Stimulated activated naive B cell treated with anti-CD40 and anti-IgM and Interleukin-4, amounts not matched to agents 10 μg/mL and 1 μg/mL and 100 μg/mL, for 72 hours (primary cell): ENCODE measurements at places on chromosomes 6 and 20.
A peak's percentile ranks its signal among the peaks of the same experiment; 100 is the strongest.

DNA sequence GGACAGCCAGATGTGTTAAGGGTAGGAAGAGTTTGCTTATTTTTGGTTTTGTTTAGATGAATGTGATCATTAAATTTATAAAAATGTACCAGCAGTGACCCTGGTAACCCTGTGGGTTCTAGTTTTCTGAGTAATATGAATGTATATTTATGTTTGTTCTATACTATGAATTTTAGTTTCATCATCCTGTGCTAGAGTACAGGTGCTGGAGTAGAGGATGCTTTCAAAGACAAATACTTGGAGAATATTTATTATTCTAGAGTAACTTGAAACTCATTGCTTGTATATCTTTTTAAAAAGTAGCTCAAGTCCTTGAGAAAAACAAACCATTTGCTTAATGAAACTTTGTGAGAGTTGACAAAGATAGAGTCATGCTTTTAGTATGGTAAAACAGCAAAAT, 7.8 kb downstream of the LRRC1 start:
- DNase-seq, result no peak

GRCh38 chr20:19090332-19090731, 122.1 kb upstream of the SLC24A3 start:
- DNase-seq, result no peak

GRCh38 chr6:42162812-42163211, 10.4 kb upstream of the GUCA1A start:
- no peak for DNase-seq

DNA sequence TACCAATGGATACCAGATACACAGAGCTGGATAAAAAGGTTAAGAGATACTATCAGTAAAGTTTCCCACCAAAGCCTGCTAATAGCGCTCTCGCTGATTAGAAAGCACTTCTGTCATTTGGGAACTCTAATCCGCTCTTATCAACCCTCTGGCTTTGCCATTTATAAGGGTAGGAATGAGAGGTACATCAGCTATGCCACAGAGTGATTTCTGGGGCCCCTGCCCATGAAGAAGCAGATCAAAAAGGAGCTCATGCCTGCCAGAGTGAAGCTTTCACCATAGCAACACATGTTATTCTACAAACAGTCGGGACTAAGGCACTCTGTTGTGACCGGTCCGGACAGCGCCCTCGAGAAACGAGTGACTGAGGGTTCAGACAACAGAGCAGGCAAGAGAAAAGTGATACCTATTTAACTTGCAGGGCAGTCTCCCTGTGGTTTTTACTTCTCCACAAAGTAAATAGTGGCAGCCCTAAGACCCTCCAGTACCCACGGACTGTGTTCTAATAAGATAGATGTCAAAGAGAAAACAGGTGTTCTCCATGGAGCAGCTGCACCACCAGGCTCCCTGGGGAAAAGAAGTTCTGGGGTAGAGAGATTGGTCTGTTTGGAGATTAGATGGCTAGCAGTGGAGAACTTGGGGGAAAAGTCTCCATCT, 5.6 kb downstream of the TRAM2 start:
- DNase-seq, result no peak

- no peak for DNase-seq
Observed at GRCh38 chr6:3380344-3381232, 76.3 kb downstream of the SLC22A23 start.

DNA sequence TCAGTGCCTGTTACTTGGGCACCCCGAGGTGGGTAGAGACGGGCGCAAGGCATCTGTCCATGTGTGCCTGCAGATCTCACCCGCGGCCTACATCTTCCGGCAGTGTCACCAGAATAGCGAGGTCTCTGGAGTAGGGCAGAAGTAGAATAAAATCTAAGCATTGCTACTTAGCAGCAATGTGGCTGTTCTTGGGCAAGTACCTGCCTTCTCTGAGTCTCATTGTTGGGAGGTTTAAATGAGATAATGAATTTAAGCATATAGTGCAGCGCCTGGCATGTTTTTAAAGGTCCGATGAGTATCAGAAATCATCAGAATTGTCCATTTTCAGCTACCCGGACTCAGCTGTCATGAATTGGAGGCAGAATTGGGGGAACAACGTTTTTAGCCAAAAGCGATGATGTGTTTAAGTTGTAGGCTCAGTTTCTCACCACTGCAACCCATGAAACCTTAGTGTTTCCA, 800 bp downstream of the ABCC10 start:
- DNase-seq, result no peak

- no peak for DNase-seq
Observed at GRCh38 chr6:164152611-164153010, 738.1 kb downstream of the QKI start.

DNA sequence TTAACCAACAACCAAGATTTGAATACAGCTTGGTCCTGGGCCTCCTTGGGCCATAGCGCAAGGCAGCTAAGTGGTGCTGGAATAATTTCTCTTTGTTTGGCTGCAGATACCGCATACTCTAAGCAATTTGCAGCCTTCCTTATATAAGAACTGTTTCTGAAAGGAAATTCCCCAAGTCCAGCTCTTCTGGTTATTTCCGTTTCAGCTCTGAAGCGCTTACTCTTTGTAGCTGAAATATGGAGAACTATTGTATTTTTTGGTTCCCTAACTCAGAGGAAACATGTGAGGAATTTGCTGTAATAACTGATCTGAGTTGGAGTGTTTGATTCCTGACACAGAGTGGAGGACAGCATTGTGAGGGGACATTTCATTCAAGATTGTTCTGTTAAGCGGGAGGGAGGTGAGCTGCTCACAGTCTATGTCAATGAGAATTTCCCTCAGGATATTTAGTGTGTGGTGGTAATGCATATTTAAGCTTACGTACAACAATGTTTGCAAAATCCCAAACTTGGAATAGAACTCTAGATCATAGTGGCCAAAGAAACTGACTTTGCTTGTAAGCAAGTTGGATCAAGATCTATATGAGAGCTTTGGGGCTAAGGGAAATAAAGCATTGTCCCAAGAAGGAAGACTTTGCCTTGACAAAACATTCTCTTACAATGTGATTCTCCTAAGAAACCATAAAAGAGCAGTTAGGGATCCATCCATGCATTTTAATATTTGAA, 576.6 kb upstream of the FLRT3 start:
- DNase-seq, result no peak

DNA sequence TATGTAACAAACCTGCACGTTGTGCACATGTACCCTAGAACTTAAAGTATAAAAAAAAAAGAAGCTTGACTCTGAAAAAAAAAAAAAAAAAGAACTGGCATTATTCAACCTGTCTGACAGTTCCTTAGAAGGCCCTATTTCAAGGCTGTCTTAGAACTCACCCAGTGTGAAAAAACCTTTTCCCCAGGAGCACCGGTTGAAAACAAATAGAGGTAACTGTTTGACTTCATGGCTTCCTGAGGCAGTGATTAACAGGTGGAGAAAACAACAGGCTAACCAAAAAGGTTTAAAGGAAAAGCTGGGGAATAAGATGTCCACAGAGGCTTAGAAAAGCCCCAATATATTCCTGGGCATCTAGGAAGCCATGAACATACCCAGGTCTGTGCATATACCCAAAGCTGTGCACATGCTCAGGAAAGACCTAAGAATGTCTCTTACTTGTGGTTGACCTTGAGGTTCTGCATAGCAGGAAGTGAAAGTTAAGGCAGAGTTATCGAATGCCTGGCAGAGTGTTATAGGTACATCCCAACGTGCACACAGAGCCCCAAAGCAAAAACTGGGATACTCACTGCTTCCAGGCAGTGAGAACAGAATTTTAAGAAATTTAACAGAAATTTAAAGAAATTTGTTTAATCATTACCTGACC, 7.0 kb downstream of the UQCC1 start:
- DNase-seq, result peak; percentile 24

DNA sequence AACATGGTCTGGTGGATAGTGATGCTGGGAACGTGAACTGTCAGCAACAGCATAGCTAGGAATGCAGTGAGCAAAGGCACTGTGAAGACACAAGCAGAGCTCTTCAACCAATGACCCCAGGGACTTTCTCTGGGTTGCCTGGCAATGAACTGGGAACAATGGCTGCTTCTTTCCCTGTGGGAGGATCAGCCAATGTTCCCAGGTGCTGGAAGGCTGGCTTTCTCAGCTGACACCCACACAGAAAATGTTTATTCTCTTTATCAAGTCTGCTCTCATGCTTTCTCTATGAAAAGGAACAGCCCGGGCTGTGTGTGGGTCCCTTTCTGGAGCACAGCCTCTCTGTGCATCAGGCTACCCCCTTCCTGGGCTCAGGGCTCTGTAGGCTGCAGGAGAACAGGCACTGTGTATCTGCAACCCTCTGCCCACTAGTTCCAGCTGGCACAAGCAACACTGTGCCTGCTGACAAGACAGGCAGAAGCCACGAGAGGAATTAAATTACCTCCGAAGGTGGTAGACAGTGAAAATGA, 54.2 kb downstream of the HFE start:
- no peak for DNase-seq
